ENCODE measurements at places on chromosomes 3 and 15. TPM values are rescaled to one million over a fixed set of nuclear protein-coding genes. Genes with fewer than 3 reads are reported as not detected.

The CXCR6 gene
- total RNA-seq, result not detected

The CD200 gene
- 4.0 TPM for total RNA-seq

The BNC1 gene
- total RNA-seq, result 0.13 TPM

The SLCO2A1 gene
- not detected for total RNA-seq

The GOLGA6D gene
- total RNA-seq, result not detected

The SLC27A2 gene
- not detected for total RNA-seq

The UBAP1L gene
- 1.2 TPM for total RNA-seq

The LIPH gene
- 0.87 TPM for total RNA-seq

The HYAL3 gene
- total RNA-seq, result 3.3 TPM

The RIOX2 gene
- total RNA-seq, result 31.2 TPM

The FSTL1 gene
- total RNA-seq, result 849 TPM

The GPR27 gene
- 0.13 TPM for total RNA-seq

The GRAMD2A gene
- 0.06 TPM for total RNA-seq

The LDHAL6B gene
- not detected for total RNA-seq

The SPRED1 gene
- total RNA-seq, result 64.2 TPM

The FMN1 gene
- 0.13 TPM for total RNA-seq

The QRICH1 gene
- total RNA-seq, result 59.6 TPM

The BOC gene
- total RNA-seq, result 5.0 TPM

The CFAP161 gene
- total RNA-seq, result not detected

The IQSEC1 gene
- 25.8 TPM for total RNA-seq

The NR2E3 gene
- 0.06 TPM for total RNA-seq

The GOLGA6A gene
- total RNA-seq, result not detected

The EPHA3 gene
- 3.0 TPM for total RNA-seq

The LRRC31 gene
- total RNA-seq, result not detected

The PAK6 gene
- 0.13 TPM for total RNA-seq

All from aortic smooth muscle cell (primary cell).